Tongue (tissue), 3 donors: ENCODE measurements at places on chromosomes 7 and 10.

GRCh38 chr7:94205529-94205928, 189.2 kb upstream of the COL1A2 start:
- DNase-seq, result no peak

DNA sequence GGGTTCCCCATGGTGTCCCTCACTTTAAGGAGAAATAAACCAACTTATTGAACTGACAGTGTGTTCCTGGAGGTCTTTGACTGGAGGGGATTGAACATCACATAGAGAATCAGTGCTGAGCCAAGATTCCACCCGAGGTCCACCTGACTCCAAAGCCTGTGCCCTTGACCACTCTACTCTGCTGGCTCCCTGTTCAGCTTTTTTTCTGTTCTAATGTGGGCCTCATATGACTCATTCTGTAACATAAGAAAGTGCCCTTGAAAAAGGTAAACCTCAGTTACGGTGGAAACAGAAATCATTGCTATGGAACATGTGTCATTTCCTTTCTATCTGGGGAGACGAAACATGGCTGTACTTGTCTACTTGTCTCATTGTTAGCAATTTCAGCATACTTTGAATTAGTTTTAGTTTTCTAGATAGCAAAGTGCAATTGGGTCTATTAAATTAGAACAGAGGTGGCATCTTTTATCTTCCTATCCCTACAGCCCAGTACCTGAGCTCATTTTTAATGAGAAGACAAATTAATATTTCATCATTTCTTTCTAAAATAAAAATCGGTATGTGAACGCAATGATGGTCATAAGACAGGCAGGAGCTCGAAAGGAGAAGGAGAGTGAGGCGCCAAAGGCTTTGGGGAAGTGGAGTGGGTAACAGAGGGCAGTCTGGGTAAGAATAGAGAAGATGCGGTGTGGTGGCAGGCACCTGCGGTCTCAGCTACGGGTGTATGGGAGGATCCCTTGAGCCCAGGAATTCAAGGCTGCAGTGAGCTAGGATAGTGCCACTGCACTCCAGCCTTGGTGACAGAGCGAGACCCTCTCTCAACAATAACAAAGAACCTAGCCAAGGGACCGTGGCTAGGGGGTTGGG, 1.5 kb downstream of the GSDME start:
- DNase-seq, result no peak

- DNase-seq, result peak; percentile 72
These were observed 5.6 kb downstream of the NEURL1 start for GRCh38 chr10:103498936-103499638.

DNA sequence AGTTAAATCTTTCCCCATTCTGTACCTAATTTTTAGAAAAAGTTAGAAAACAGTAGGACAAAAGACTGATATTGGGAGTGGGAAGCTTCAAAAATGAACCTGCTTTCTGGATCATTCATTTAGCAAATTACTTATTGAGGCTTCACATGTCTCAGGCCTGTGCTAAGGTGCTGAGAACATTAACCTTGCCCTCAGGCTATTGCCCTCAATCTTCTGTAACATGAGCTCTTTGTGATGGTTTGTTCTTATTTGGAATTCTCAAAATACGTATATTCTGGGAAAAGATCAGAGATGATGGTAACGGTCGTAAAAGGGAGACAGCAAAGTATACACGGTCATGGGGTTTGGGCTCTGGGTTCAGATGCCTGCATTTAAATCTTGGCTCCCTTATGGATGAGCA, 39.5 kb upstream of the PRKG1 start:
- no peak for DNase-seq

GRCh38 chr10:72649291-72649690, 23.4 kb upstream of the MICU1 start:
- DNase-seq, result no peak

- DNase-seq, result no peak
These were observed 46.3 kb downstream of the MTPN start for GRCh38 chr7:135930565-135931461.

DNA sequence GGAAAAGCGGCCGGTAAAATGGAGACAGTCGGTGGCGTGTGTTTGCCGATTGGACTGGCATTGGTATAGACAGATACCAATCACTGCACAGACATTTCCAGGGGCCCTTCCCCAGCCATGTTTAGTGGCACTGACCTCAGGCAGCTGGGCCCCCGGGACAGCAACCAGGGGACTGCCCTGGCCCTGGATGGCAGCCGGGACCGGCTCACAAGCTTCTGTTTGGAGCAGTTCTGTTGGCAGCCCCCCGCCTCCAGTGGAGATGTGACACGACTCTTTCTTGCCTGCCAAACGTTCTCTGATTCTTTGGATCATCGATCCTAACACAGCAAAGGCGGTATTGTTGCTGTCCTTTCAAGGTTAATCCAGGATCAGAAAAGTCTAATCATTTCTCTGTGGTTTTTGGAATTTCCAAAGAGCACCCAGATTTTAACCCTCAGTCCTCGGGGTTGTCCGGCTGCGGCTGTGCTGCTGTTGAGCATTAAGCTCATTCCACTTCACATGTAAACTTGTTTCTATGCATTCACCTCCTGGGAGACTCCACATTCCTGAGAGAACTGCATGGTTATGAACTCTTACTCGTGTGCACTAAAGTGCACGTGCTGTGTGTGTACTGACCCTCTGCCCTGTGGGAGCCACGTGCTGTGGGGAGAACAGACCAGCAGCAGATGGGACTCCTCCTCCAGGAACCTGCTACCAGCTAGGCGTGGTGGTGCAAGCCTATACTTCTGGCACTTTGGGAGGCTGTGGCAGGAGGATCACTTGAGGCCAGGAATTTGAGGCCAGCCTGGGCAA, 46.0 kb downstream of the FOXK1 start:
- no peak for DNase-seq

GRCh38 chr7:71191771-71192170, 59.8 kb downstream of the GALNT17 start:
- DNase-seq, result peak; percentile 34

GRCh38 chr7:34036972-34037792, 131.8 kb downstream of the BMPER start:
- no peak for DNase-seq

GRCh38 chr7:81051811-81052413, 133.1 kb upstream of the SEMA3C start:
- no peak for DNase-seq

DNA sequence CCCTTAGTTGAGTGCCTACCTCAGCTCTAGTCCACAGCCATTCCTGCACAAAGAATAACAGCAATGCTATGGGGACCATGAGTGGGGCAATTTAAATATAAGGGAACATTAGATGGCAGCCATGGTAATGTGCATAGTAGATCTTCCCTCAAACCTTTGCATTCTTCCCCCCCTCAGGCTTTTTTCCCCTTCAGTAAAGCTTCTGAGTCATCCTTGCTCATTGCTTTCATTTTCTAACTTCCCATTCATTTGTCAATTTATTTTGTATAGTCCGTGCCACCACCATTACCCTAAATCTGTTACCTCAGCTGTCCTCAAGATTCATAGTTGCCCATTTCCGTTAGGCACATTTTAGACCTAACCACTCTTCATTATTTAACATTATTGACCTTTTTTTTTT, 10.7 kb downstream of the HECTD2 start:
- no peak for DNase-seq

DNA sequence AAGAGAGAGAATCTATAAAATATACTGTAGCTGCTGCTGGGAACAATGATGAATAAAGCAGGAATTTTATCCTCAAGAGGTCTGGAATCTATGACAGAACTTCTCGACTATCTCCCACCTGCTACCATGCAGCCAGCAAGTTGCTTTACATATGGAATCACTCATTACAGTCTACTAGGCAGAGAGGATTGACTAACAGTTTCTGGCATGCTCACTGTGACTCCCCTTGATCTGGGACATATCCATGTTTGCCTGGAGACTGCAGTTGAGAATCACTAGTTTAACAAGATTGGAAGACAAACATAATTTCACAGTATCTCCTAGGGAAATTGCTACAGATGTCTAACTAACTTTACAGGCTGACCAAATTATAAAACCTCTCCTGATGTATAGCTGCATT, 13.3 kb downstream of the GPR37 start:
- DNase-seq, result no peak

DNA sequence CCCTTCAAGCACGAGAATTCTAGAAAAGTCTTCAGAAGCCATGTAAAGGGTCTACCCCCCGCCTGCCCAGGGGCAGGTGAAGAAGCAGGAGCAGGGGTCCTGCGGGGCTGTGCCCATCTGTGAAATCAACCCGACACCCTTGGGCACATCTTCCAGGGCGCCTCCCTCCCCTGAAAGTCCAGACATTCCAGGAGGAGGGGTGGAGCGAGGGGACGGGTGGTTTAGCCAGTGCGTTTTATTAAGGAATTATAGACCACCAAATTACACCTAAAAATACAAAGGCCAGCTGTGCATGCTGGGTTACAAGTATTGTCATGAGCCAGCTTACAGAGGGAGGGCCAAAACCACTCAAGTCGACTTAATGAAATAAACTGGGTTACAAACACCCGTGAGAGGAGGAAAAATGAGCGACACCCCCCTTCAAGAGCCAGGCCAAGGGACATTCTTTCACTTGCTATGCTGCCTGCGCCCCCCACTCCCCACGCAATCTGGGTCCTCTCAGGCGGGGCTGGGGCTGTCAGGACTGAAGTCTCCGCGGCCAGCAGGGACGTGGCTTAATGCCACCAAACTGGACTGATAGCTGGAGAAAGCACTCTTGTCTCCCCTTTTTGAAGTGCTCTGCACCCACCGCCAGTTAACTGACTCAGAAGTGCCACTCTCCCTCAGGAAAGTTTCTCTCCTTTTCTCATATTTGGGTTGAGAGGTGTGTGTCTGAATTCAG, 360.3 kb downstream of the FRMD4A start:
- DNase-seq, result no peak

DNA sequence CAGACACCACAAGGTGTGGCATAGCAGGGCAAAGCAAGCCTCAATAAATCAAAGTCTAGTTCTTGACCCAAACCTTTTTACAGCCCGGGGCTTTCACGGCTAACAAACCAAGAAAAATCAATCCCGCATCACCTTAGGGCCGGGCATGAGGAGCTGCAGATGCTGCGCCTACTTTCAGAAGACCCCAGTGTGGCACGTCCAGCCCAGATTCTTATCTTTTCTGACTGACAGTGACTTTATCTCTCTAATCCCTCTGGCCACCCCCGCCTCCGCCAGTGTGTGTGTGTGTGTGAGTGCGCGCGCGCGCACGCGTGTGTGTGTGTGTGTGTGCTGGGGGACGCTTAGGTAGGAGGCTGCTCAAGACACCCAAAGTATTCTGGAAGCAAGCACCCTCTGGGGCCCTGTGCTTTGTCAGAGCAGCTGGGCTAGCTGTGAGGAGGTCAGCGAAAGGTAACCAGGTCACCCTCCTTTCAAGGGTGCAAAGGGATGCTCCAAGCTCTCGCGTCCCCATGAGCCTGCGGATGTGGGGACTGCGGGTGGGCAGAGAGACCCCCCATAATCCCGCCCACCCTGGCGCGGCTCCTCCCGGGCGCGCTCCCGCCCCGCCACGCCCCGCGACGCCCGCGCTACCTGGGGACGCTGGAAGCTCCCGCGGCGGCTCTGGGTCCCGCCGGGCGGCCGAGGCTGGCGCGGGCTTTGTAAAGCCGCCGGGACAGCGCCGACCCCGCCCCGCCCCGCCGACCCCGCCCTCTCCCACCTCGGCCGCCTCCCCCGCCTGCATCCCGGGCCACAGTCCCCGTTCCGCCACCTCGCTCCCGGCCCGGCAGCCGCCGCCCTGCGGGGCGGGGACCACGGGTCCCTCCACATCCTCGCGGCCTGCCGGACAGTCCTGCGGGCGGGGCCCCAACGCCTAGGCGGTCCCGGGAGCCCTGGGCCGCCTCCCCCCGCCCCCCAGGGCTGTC, 57.1 kb upstream of the RHOBTB1 start:
- peak; percentile 54 for DNase-seq

DNA sequence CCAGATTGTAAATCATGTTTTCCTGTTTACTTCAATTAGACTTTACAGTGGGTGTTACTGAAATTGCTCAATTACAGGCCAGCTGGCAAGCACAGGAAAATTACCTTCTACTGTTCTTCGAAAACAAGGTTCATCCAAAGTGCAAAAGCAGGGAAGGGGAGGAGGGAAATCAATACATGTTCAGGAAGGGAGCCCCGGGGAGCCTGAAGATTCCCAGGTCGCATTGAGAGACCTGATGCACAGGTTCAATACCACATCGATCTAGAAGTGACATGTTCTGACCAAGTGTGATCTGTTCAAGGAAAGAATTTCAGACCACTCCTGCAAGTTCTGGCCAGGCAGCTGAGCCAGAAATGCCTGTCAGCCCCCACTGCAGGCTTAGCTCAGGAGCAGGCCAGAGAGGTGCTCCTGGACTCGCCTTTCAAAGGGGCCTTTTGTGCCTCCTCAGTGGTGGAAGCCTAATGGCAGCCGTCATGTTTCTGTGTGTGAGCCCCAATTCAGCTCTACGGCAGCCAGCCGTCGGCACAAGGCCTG, 35.9 kb downstream of the FAM53B start:
- no peak for DNase-seq

- DNase-seq, result no peak
These were observed 35.1 kb downstream of the AGR3 start for GRCh38 chr7:16846601-16847165.

DNA sequence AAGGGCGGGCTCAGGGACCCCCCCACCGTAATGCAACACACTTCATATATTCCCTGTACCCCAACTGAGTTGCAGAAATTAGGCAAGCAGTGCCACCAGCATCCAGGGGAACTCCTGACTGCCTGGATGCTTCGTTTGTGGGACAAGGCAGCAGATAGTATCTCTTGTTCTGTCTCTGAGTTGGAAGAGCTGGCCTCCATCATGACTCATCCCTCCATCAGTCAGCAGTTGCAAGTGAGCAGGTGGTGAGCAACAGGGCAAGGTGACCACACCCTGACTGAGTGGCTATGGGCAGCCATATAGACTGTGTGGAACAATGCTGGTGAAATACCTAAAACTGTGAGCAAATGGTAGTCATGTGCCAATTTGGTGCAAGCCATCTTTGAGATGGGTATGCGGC, 22.8 kb upstream of the ADAMTS14 start:
- DNase-seq, result no peak

GRCh38 chr10:86878983-86879713, 78.3 kb downstream of the MMRN2 start:
- no peak for DNase-seq

DNA sequence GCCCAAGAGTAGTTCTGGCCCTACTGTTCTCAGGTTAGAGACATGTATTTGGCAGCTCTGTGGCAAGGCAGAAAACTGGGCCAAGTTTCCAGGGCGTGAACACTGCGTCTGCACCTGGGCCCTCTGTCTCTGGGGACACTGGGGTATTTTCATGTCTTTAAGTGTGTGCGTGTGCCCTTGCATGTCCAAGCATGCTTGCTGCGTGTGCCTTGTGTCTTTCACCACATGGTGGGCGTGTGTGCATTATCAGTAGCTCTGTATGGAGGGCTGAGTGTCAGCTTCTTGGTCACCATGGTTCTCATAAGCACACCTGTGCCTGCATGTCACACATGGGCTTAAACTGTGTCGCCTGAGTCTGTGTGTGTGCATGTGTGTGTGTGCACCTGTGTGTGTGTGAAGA, 69.3 kb downstream of the HIPK2 start:
- DNase-seq, result peak; percentile 64

DNA sequence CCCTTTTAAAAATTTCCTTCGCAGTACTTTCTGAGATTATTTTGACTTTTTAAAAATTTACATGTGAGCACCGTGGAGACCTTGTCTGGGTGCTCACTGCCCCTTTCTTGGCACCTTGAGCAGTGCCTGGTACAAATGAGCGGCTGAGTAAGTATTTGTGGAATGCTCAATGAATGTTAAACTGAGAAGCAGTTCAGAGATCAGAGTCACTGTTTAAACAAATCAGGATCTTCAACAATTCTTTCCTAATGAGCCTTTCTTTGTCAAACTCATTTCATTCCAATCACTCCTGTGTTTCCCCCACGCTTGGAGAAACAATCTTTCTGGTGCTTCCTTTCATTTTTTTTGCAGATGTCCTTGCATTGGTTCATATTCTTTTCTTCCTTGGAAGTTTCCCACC, 611.3 kb upstream of the GALNT17 start:
- no peak for DNase-seq

- DNase-seq, result no peak
These were observed 13.3 kb downstream of the IFIT5 start for GRCh38 chr10:89427629-89428028.
